ENCODE measurements at places on chromosomes 12 and 14. TPM values are rescaled to one million over a fixed set of nuclear protein-coding genes. Genes with fewer than 3 reads are reported as not detected.

The LGR5 gene
- not detected for total RNA-seq

The HAL gene
- 0.38 TPM for total RNA-seq

The DDX23 gene
- total RNA-seq: 131 TPM

The ASCL1 gene
- not detected for total RNA-seq

All from activated CD8-positive, alpha-beta memory T cell treated with anti-CD3 and anti-CD28 coated beads for 36 hours (primary cell).